ENCODE measurements at places on chromosomes 16 and 17.

- DNase-seq, result no peak
Measured at GRCh38 chr16:10497132-10498101, 83.0 kb downstream of the EMP2 start.

DNA sequence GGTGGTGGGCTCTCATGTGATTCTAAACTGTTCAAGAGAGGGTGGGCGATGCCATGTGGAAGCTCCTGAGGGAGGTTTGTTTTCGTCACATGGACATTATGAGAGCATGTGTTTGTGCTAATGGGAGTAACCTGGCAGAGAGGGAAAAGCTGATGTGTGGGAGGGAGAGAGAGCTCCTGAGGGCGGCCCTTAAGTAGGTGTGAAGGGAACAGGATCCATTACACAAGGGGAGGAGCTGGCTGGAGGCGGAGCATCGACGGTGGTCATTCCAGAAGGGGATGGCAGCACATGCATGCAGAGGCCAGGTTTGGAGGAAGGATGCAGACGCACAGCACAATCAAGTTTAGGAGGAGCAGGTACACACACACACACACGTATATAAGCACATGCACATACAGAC is 197.5 kb downstream of the RPTOR start:
- DNase-seq, result no peak

GRCh38 chr17:33267851-33268548 is 25.1 kb downstream of the ASIC2 start:
- DNase-seq, result no peak

DNA sequence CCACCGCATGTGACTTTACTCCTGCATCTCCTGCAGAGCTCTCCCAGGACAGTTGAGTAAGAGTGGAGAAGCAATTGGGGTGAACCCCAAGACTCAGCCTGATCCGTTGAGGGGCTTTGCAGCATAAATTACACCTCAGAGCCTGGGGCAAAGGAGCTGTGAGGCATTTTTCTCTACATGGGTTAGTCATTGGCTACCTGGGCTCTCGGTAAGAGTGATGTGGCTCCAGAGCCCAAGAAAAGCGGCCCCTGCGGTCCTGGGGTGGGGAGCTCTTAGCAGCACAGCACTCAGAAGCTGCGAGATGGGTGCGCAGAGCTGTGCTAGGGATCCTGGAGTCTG is 40.4 kb upstream of the C16orf78 start:
- no peak for DNase-seq

GRCh38 chr16:29700253-29700987 is 21.4 kb downstream of the QPRT start:
- DNase-seq, result peak; percentile 21

GRCh38 chr16:23249830-23250229 is 52.3 kb upstream of the SCNN1B start:
- DNase-seq, result no peak

DNA sequence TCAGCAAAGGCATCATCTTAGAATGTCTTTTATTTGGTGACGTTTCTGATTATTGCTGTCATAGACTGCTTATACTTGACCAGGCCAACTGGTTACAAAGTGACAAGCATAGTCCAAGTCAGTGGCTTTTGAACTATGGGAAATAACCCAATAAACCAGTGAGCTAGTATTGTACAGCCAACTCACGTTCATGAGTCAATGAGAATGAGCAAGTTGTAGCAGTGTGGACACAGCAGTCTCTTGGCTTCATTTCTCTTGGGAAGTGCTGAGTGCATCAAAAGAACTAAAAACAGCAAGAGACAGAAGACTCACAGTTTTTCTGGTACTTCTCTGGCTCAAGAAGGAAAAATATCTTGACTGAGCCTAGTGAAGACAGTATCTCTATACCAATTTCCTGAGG is 36.9 kb upstream of the CRISPLD2 start:
- no peak for DNase-seq

DNA sequence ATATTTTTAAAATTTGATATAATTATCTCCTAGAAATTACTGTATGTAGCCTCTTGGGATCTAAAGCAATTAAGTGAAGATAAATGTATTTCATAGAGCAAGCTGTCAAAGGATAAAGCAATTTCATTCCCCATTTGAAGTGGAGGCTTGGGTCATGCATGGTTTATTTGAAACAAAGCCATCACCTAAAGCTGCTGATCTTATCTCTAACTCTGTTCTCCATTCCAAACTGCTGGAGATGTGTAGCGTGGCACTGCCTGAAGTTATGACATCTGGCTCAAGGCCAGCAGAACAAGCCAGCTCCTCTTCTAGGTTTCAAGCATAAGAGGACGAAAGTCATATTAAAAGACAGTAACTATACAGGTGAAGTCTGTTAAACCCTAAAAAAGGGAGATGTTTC is 83.9 kb downstream of the HIC1 start:
- DNase-seq, result peak; percentile 83

GRCh38 chr16:54143934-54144571 is 142.5 kb downstream of the IRX3 start:
- no peak for DNase-seq

All from NCI-H1105 (cell line).